Peyer's patch (tissue), 4 donors: ENCODE measurements at places on chromosomes 2 and 18. TPM values are rescaled to one million over a fixed set of nuclear protein-coding genes. Genes with fewer than 3 reads are reported as not detected.

GRCh38 chr2:236870370-236870769 lies 215.3 kb upstream of the COPS8 start:
- DNase-seq: no peak

- DNase-seq: no peak
Observed at GRCh38 chr18:24741321-24741720, 280.9 kb downstream of the HRH4 start.

- DNase-seq: no peak
Observed at GRCh38 chr18:42030586-42031182, 75.7 kb downstream of the PIK3C3 start.

The SERPINE2 gene
- total RNA-seq: 2.8 TPM
